ENCODE measurements at places on chromosomes 3 and 15.

DNA sequence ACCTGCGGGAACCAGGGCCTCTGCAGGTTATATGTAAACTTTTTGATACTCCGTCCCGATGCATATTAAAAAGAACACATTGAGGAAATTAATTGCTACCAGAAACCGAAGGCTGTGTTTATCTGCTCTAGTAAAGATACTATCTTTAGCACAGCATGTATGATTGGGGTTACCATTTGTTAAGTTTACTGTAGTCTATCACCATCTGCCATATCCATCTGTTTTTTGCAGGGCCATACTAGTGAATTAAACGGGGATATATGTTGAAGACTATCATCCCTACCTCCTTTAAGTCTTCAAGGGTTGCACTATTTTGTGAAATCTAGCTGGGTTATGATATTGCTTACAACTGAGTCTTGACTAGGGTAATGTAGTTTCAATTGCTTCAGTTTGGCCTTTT is 597.0 kb downstream of the SQOR start:
- no peak for DNase-seq

DNA sequence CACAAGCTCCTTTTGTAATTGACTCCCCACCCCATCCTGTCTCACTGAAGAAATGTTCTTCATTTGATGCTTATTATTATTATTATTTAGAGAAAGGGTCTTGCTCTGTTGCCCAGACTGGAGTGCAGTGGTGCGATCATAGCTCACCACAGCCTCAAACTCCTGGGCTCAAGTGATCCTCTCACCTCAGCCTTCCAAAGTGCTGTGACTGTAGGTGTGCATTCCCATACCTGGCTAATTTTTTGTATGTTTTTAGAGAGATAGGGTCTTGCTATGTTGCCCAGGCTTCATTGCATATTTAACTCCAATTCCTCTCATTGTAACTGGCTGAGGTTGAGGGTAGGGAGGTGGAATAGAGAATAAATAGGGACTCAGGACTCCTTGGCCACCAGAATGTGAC is 22.3 kb downstream of the SEMA5B start:
- no peak for DNase-seq

DNA sequence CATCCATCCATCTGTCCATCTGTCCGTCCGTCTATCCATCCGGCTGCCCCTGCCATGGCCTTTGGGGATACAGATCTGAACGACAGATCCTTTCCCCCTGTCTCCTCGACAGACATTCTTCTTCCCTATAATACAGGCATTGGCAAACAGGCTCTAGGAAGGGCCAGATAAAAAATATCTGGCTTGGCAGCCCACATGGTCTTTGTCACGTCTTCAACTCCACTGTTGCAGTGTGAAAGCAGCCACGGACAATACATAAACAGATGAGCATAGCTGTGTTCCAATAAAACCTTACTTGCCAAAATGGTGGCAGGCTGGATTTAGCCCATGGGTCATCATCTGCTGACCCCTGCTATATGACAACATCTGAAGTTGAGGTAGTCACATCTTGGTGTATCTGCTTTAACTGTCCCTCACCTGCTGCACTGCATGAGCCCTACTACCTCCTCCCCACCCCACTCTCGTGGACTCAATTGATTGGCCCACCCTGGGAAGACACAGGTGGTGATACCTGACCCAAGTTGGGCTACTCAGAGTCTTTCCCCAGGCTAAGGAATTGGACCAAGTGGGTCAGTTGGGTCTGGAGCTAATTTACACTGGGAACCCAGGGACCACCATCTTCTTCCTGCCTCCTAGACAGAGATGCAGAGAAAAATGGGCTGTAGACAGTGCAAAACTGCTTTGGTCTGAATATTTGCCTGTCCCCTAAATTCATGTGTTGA is 128.4 kb upstream of the SMAD3 start:
- DNase-seq, result no peak

- no peak for DNase-seq
Measured at GRCh38 chr3:141076036-141076773, 25.1 kb downstream of the SPSB4 start.

DNA sequence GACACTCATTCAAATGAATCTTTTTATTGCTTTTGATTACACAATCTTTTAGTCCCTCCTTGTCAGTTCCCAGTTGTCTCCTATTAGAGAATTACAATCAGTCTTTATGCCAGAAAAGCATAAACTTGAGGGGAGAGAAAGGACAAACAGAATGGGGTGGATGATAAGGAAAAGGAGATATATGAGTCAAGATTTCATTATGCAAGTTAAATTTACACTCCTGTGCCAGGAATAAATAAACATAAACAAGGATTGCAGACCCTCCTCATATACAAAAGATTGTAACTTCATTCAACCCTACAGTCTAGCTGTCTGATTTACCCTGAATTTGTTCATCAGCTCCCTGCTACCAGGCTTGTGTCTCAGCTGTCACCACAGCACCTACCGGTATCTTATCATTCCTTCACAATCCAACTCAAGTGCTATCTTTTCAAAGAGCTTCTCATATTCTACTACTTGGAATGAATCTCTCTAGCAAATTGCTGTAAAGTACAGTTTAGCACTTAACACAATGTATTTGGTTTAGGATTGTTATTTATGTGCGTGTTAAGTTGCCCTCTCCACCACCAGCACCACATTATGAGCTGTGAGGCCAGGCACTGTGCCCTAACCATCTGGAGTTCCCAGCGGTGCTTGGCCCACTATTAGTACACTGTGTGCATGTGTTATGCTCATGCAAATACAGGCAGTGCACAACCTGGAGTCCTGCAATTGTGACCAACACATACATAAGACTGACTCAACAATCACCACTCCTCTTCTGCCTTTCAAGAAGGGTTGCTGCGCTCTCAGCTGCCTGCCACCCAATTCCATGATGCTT is 504.1 kb downstream of the TBL1XR1 start:
- no peak for DNase-seq

DNA sequence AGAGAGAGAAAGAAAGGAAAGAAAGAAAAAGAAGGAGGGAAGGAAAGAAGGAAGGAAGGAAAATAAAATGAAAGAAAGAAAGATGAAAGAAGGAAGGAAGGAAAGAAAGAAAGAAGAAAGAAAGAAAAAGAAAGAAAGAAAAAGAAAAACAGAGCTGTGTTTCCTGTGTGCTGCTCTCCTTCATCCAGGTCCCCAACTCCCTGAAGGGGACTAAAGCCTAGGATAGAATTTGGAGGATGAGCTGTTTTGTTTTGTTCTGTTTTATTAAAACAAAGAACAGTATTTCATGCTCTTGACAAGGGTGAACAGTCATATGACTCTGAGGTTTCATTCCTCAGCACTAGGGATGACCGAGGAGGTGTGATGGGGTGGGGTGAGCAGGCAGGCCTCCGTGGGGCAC is 164.8 kb upstream of the NDN start:
- DNase-seq, result no peak

DNA sequence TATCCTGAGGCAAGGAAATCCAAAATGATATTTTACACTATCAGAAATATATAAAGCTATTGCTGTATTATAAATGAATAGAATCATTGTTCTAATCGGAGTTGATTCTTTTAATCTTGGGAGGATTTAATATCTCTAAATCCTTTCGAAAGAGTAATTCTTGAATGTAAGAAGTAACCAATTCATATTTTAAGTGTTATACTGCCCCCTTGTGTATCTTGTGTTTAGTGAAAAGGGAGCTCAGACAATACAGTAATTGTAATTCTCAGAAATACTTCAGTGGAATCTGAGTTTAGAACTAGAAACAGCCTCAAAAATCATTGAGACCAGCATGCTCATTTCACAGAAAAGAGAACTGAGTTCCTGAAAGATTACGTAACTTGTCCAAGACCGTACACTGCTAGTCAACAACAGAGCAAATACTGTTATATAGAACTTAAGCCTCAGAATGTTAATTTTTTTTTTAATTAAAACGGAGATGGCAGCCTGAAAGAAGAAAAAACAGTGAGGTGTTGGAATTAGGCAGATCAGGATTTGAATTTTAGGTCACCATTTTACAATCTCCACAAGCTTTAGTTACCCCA is 42.9 kb downstream of the PLCH1 start:
- DNase-seq, result peak; percentile 31

DNA sequence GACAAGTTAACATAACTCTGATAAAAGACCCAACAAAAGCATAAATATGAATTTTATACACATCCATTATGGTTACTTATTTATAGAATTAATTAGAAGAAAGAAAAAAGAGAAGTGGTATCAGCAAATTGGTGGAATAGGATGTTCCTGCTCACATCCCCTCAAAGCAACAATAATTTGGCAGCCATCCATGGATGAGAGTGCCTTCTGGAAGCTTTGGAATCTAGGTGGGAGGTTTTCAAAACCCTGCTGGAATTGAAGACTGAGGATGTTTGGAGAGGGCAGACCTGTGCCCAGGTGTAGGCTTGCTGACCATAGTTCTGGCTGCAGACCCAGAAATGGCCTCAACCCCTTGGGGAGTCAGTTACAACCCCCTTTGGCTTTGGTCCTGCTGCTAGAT is 91.2 kb downstream of the EDEM1 start:
- DNase-seq, result no peak

- DNase-seq, result no peak
Measured at GRCh38 chr15:93036951-93037819, 51.8 kb downstream of the RGMA start.

DNA sequence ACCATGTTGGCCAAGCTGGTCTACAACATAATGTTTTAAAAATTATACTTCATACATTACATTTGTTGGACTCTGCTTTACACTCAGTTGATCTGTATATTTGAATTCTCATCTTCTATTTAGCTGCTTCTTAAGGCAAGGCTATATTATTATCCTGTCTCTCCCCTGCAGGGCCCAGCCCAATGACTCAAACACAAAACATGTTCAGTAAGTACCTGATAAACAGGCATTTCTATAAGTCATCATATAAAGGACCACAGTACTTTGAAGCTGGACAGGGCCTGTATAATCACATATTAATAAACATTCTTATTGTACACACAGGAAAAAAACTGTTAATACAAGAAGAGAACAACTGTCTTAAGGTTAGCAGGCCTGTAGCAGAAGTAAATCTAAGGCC is 36.2 kb downstream of the NGLY1 start:
- DNase-seq, result no peak

- no peak for DNase-seq
Measured at GRCh38 chr3:113285226-113285625, 73.9 kb downstream of the BOC start.

DNA sequence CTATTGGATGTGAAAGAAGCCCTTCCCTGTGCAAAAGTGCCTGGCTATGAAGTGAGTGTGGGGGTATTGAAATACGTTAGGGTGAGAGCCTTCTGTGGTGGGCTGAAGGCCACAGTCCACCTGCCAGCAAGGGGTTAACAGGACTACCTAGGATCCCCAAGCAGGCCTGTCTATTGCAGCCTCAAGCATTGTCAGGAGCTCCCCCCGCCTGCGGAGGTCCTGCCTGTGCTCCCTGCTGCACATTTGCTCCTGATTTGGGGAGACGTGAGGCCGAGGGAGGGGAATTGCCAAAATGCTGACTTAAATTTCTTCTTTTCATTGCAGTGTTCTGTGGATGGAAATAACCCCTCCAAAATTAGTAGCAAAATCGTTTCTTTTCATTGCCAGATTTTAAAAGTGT is 56.2 kb downstream of the GABRG3 start:
- DNase-seq, result no peak

GRCh38 chr3:48466386-48467109 is 20.0 kb downstream of the ATRIP start:
- no peak for DNase-seq
